ENCODE measurements at places on chromosomes 7 and 10.

DNA sequence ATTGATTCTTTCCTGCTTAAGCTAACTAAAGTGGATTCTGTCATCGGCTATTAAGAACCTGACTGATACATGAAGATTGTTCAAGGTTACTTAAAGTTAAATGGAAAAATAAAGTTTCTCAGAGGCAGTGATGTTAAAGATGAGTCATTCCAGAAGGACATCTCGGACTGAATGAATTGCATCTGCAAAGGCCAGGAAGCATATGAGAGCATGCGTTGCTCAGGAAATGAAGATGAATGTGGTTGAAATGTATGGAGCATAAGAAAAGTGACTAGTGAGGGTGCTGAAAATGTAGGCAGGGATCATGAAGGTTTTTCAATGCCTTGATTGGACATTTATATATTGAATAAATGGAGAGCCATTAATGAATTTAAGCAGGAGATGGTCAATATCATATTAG, 133.9 kb upstream of the GHITM start:
- no peak for DNase-seq

GRCh38 chr7:108164342-108164741, 34.2 kb upstream of the LAMB4 start:
- no peak for DNase-seq

GRCh38 chr10:73906524-73907447, 4.1 kb upstream of the PLAU start:
- DNase-seq, result peak; percentile 97

- DNase-seq, result no peak
These were observed 127.2 kb downstream of the TEX36 start for GRCh38 chr10:125555743-125556142.

DNA sequence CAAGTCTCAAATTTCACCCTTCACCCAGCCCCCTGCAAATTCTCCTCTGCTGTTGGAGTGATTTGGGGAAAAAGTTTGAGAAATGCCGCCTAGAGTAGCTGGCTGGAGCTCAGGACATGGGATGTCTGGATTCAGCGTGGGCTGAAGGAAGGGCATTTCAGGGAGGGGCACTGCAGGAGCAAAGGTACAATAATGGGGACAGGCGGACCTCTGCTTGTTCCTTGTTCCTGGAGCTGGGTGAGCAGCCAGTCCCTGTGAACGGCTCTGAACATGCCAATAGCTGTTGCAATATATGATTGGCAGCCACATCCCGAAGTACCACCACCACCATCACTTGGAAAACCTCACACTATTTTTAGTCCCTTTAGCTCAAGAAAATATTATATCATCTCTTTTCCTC, 23.4 kb downstream of the ADRA2A start:
- DNase-seq, result no peak

DNA sequence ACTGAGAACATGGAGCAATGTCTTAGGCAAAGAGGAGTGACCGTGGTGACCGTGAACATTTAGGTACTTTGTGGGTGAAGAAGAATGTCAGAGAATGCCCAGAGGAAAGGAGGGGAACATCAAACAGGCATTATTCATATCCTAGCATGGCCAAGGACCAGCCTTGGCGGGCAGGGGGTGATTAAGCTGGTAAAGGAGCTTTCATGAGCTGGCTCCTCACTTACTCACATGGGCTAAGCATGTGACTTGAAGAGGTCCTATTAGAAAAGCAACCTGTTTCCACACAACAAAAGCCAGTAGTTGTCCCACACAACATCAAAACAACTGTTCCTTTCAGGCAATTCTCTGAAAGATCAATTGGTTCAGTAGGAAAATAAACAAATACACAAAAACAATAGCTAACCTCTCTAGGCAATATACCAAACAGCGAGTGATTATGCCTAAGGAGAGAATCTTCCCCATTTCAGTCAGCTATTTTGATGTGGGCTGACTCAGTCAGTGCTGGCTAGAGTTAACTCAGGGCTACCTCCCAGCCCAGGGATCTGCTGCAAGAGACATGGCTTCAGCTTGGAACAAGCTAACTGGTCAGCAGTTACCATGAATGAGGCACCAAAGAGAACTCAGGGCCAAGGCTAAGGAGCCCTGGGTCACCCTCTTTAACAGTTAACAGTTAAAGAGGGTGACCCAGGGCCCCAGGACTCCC, 283.5 kb downstream of the ARHGAP12 start:
- DNase-seq, result peak; percentile 24

DNA sequence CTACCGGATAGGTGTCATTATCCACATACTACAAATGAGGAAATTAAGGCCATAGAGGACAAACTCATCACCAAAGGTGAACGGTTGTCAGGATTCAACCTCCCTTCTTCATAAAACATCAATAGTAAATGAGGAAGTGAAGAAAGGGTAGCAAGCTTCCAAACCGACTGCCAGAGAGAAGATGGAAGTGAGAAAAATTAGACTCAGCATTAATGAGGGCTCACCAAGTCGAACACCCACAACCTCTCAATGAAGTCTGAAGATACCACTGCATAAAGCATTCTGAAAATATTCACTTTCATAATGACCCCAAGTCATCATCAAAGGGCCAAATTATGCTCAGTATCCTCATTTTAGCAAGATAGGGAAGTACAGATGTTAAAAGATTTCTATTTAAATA, 29.6 kb downstream of the ABCB4 start:
- no peak for DNase-seq

- no peak for DNase-seq
These were observed 237.5 kb upstream of the HPS1 start for GRCh38 chr10:98684019-98684899.

GRCh38 chr10:84294766-84295447, 33.5 kb upstream of the CCSER2 start:
- no peak for DNase-seq

- no peak for DNase-seq
These were observed 103.2 kb upstream of the GJD4 start for GRCh38 chr10:35501923-35502322.

DNA sequence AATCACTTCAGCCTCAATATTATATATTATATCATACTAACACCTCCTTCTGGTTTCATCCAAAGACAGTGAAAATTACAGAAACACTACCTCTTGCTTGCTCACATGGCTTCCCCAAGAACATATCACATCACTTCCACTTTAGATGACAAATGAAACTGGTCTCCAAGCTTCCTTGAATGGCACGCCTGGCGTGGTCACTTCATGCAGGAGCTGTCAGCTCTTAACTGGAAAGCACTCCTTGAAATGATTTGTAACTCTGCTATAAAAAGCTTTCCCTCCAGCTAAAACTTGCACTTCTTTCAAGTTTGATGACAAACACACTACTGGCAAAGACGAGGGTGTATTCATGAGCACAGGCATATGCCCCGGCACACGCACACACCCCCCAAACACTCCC, 84.1 kb upstream of the INHBA start:
- no peak for DNase-seq

DNA sequence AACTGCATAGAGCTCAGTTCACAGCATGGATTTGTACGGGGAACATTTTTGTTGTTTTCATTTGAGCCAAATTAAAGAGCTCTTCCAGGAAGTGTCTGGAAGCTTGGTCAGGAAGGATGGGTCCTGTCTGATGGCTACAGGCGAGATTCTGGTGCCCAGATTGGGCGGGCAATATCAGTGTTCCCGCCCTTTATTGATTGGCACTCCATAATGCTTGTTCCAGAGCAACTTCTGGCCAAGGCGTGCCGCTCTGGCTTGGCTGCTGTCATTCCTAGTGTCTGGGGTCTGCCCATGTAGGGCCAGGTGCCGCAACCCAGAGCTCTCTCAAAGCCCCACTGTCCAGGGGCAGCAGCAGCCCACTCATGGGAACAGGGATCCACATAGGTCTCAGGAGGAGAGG, 45.9 kb downstream of the RAMP3 start:
- no peak for DNase-seq

- no peak for DNase-seq
These were observed 154.3 kb downstream of the ARHGAP21 start for GRCh38 chr10:24569330-24569796.

DNA sequence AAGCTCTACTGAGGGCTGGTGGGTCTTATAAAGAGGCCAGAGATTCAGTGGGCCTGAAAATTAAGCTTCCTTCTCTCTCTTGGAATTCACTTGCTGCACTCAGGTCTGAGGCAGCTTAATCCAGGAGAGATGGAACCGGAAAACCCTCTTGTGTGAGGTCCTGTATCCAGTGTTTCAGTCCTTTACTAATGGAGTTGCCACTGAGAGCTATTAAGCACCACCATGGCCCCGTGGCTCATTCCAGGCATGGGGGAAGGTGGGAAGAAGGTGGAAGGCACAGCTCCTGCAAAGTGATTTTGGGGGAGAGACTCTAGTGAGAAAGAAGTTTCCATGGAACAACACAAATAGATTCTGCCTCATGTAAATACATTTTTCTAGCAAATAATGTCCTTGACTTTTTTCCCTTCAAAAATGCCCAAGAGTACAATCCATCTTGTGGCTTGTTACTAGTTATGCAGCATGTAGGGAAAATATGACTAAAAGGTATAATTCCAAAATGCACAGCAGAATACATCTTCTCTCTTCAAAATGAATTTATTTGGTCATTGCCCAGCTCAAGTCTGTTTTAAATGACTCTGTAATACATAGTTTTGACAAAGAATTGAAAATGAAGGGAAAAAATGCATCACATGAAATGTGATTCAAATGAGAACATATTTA, 46.7 kb upstream of the FOXI2 start:
- no peak for DNase-seq

- no peak for DNase-seq
These were observed 86.5 kb upstream of the HPS1 start for GRCh38 chr10:98533241-98533640.

GRCh38 chr10:50375051-50375452, 123.7 kb upstream of the ASAH2 start:
- no peak for DNase-seq

DNA sequence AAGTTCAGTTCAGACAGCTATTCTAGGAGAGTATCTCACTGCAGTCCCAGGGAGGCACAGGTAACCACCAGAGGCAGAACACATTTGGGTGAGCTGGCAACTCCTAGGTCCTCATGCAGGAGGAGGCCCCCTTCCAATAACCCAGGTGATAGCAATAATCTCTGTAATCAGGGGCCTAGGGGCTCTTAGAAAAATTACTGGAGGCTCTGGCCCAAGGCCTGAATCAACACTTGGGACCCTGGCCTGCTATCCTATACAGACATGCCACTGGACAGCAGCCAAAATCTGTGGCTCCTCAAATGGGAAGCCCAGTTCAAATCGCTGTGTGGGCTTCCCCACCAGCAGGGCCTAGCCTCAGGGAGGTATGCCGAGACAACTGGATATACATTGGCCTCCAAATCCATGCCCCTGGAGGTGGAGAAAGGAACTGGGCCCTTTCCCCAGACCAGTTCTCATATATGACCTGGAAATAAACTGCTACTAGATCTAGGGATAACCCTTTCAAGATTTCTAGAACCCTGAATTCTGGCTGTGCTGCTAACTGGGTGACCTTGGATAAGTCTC, 1.6 kb downstream of the AVPI1 start:
- no peak for DNase-seq

DNA sequence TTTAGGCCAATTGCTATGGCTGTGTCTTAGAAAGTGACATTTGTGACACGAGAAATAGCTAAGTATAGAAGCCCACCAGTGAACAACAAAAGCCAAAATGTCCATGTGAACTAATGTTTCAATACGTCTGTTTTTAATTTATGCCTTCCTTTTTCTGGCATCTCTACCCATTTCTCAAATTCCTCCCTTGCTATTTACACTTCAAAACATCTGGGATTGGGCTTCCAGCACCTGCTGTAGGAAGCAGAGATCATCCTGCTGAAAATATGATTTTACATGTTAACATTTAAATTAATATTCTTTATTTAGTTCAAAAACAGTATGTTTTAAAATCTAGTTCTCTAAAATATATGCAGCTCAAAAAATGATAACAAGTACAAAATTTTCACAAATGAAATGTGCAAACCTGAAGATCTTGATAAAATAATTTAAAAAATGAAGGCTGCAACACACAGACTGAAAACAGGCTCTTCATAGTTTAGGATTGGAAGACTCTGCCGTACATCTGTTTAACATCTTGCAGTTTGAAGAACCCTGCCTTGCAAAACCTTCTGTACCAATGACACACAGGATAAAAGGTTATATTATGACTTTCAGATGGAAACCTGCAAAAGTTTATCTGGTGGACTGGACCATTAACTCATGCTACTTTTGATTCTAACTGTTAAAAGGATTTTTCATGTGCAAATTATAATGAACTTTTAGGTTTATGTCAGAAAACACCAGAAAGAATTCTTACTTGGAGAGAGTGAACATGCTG, 408.4 kb downstream of the SUGCT start:
- DNase-seq, result peak; percentile 37

- DNase-seq, result no peak
These were observed 69.7 kb upstream of the FZD8 start for GRCh38 chr10:35711615-35712411.

GRCh38 chr10:114352653-114353298, 51.5 kb downstream of the AFAP1L2 start:
- no peak for DNase-seq

DNA sequence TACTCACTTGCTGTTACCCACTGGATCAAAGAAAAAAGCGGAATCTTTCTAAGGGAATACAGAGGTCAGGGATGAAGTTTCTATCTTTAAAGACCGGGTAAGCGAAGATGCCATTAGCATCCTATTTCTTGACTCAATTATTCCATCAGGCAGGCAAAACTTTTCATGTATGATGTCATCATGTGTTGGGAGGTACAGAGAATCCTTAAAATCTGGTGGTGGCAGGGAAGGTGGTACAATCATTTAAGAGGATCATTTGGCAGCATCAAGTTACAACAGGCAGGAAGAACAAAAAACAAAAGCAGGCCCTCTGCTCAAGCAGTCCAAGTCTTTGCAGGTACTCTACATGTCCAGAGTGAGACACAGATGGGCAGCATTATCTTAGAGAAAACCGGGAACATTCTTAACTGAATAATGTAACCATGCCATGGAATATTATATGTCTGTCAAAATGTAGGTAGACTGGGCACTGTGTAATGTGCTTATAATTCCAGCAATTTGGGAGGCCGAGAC, 3.8 kb downstream of the URGCP start:
- DNase-seq, result no peak

DNA sequence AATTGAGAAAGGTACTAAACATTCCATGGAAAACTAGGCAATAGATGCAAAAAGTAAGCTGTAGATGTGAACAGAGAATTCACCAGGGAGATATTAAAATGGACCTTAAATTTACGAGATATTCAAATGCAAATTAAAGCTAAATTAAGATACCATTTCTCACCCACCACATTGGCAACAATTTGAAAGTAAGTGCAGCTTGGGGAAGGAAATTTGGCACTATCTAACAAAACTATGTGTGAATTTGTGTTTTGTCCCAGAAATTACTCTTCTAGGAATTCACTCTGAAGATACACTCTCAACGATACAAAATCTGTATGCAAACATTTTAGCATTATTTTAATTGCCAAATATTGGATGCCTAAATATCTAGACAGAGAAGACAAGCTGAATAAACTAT, 178.2 kb upstream of the SORCS1 start:
- DNase-seq, result no peak

- no peak for DNase-seq
These were observed 70.4 kb downstream of the ST8SIA6 start for GRCh38 chr10:17383801-17384555.
